Stimulated activated CD8-positive, alpha-beta memory T cell treated with anti-CD3 and anti-CD28 coated beads, Interleukin-4, amount 100 ng/mL, for 1 hour (primary cell): ENCODE measurements at places on chromosomes 4 and X.

DNA sequence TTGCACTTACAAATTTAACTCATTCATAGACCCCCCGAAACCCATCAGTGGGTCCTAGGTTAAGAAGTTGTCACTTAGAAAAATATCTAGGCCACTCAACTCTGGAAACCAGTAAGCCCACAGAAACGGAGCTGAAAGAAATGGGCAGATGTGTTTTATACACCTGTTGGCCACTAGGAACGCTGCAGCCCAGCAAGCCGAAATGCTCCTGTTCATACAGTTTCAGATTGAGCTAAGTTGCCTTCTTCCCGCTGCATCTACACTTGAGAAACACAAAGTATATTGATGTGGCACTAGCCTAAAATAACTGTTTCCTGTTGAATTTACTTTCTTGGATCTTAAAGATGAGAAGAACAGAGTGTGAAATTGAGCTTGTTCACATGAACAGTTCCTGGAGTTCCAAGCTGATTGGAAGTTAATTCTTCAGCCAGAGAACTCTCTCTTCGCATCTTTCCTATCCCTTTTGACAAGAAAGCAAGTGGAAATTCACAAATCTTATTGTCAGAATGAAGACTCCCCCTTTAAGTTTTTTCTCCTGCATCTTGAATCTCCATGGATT lies 174.1 kb downstream of the RBMX2 start:
- DNase-seq = no peak

DNA sequence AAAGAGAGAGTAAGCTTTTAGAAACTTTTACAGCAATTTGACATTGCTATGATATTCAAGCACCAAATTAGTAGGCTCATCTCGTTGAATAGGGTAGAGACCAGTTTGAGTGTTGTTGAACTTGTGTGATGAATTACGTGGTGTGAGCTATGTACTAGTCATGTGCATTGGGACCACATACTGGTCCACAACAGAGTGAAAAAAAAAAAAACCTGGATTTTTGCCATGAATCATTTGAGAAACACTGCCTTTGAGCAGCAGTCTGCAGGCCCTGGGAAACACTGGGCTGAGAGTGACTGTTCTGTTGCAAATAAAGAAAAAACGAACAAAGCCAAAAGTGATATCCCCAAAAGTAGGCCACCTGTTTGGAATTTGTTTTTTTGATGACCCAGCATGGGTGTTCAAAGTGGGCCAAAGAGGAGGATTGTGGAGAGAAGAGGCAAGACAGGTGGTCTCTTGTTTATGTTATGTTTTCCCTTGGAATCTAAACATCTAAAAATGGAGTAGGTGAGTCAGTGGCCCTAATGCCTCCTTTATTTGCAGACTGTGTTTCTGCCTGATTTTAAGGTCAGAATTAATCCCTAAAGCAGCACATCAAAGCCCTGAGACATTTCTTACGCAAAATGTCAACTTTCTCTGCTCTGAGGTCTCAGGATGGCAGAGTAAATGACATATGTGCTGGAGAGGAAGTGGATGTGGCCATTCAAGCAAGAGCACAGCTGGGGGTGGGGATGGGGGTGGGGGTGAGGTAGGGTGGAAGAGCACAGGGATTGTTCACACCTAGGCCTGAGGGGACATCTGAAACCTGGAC lies 33.5 kb downstream of the TAF7L start:
- DNase-seq = no peak

- DNase-seq = no peak
Measured at GRCh38 chr4:38728631-38729141, 54.1 kb downstream of the TLR10 start.

DNA sequence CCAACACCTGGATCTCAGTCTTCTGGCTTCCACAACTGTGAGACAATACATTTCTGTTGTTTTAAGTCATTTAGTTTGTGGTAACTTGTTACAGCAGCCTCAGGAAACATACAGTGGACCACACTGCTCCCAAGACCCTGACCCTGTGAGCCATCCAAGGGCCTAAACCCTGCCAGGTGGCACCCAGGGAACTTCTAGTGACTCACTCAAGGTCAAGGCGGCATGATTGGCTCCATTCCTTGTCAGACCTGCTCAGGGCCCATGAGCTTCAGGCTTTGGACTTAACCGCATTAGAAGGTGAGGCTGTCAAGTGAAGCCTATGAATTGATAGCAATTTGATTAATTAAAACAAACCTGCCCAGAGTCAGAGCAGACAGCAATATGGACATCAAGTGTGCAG lies 165.7 kb upstream of the MAMLD1 start:
- DNase-seq = no peak

- DNase-seq = no peak
Measured at GRCh38 chr4:178340468-178340867, 898.2 kb upstream of the AGA start.

DNA sequence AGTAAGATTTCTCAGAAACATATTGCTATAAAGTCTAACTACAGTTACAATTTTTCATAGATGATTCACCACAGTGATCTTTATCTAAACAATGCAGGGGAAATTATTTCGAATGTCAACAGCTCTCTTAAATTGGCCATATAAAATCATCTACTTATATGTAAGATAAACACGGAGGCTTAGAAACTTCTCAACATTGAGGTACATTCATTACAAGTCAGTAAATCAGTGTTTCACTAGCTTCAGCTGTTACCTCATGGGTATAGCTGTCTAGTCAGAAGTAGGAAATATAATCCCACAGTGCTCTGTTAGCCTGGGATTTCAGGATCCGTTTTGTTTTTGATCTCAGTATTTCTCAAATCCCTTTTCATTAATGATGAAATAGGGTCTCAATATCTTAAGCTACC lies 43.2 kb downstream of the PCDH7 start:
- no peak for DNase-seq

DNA sequence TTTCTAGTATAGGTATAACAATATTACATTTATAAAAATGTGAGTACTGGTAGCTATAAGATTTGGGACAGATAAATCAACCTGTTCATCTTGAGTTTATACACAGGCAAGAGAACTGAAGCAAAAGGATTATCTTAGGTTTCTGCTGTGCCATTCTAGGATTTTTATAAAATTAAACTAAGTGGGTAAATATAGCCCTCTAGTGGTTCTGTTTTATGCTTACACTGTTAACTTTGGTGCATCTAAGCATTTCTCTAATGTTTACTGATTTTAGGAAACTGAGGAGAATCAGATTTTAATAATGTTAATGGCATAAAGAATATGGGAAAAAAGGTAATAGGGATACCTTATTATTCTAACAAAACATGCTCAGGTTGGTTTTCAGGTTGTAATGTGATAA lies 1.1 kb upstream of the RRH start:
- DNase-seq = no peak

GRCh38 chr4:31124008-31124585 lies 403.9 kb downstream of the PCDH7 start:
- no peak for DNase-seq

GRCh38 chr4:118904935-118905334 lies 16.3 kb downstream of the SYNPO2 start:
- DNase-seq = no peak

GRCh38 chrX:140510306-140510676 lies 5.4 kb upstream of the SOX3 start:
- DNase-seq = no peak

GRCh38 chrX:115690511-115691216 lies 129.7 kb downstream of the PLS3 start:
- DNase-seq = no peak

GRCh38 chr4:73870260-73870659 lies 1.1 kb downstream of the CXCL1 start:
- no peak for DNase-seq

DNA sequence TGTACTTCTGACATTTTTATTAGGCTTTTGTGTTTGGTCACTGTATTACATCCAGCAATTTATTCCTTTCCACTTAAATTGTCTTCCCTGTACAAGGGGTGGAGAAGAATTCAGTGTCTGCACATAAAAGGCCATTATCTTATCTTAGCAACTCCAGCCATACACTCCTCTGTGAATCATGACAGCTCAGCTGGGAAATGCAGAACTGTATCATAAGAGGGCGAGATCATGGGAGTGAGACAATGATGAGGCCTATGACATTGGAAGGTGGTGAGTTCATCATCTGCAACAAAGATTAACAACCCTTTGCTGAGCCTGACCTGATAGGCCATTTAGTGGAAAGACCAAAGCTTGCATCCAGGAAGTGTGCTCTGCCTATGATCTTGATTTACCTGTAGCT lies 33.3 kb downstream of the SLIT2 start:
- DNase-seq = no peak

GRCh38 chr4:83269256-83269655 lies 15.3 kb downstream of the COQ2 start:
- DNase-seq = no peak

- no peak for DNase-seq
Measured at GRCh38 chr4:106898621-106899230, 137.4 kb downstream of the DKK2 start.

GRCh38 chr4:19368800-19369199 lies 882.9 kb upstream of the SLIT2 start:
- DNase-seq = no peak

DNA sequence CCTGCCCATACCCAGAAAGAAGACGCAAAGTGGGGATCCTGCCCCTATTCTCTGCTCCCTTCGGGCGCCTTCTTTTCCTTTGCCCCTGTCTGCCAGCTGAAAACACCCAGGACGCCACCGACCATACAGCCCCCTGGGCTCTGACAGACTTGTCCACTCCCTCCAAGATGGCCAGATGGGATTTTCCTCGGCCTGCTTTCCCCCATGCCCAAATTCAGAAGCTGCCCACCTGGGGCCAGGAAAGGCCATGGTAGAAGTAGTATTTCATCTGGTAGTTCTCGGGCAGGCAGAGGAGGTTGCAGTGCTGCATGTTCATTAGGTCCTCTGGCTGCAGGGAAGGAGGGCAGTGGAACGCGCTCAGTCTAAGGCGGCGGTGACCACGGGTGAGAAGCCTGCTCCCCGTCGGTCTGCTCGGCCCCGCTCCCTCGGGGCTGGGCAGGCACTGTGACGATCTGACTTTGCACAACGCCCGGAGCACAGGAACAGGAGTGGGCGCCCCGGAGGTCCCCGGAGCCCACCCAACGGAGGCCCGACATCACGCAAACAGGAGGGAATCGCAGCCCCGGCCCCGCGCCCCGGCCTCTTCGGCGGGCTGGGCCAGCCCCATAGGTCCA lies 582 bp downstream of the NAA10 start:
- no peak for DNase-seq

GRCh38 chrX:110132450-110133114 lies 129.7 kb downstream of the TMEM164 start:
- no peak for DNase-seq

DNA sequence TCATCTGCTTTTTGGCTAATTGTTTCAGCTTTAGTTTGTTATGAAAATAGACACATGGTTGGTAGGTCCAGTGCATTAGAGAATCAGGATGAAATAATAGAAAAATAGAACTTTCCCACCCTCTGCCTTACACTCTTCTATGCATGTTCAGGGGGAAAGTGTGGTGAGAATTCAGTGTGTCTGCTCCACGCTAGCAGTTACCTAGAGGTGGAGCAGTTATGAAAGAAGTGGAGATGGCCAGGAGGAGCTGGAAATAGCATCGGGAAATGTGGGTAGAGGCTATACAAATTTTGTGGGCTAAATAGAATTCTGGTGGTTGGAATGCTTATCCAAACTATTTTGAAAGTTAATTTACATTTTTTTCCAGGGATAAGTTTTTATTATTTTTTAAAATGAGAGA lies 91.4 kb upstream of the MAD2L1 start:
- DNase-seq = no peak

DNA sequence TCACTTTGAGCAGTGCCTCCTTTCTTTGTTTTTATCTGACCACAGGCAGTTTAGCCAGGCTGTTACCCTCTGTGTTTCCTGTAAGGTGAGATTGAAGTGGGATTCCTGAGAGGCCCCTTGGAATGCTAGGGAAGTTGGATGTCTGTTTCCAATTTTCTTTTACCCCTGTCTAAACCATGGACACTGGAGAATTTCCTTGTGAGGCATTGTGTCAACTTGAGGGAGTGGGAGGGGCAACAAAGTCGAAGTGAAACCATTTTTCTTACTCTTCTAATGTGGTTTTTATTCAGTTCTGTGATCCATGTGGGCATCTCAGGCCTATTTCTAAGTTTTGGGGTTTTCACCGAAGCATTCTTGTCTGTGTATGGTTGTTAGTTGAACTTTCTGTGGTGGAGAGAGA lies 296.1 kb upstream of the UGT8 start:
- DNase-seq = no peak

- DNase-seq = no peak
Measured at GRCh38 chr4:163618845-163619244, 124.4 kb downstream of the TMA16 start.

DNA sequence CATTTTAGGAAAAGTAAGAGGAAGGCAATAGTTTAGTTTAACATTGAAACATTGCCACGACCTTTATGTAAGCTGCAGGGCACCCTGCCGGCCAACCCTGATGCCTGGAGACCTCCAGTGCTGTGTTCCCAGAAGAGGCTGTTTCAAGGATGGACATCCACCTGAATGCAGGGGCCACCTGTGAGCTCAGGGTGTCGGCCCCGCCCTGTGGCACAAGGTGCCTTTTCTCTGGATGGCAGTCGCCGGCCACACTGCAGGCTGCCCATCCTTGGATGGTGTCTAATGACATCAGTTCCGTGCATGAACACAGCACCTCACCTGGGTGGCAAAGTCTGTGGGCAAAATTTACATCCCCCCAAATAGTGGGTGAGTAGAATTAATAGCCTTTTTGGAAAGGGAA lies 180.0 kb downstream of the AFAP1 start:
- no peak for DNase-seq

DNA sequence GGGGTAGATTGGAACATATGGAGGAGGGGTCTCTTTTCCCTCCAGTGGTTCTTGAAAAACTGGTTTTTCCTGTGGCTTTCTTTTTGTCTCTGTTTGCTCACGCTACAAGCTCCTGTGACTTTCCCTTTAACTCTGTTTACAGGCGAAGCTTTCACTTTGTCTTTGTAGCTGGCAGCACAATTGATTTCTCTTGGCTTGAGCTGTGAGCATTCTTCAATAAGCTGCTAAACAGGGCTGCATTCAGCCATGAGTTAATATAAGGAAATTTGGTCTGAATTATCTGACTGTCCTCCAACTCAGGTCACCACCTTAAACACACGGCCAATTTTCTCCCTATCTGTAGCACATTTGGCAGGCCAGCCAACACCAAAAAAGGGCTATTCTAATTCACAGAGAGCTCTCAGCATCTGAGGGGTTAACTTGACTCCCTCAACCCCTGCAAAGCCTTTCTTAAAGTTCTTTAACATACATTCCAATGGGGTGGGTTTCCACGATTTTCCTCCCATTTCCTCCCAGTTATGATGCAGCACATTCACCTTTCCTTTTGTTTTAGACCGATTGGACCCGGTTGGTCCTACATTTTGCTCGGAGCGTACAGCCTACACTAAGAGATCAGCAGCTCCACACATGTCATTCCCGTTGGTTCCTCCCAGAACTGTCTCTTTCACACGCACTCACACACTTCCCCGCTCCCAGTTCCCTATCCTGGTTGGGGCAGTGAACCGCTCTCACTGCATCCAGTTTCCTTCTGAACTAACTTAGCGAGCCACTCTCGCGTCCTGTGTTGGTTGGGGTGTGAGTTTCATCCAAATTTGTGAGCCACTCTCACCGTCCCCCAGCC lies 45.4 kb downstream of the UGT2A3 start:
- no peak for DNase-seq
